ENCODE measurements at places on chromosomes 16 and 17. TPM values are rescaled to one million over a fixed set of nuclear protein-coding genes. Genes with fewer than 3 reads are reported as not detected.

Gene RPGRIP1L
- 6.5 TPM for polyA plus RNA-seq

Gene KRT34
- 0.08 TPM for polyA plus RNA-seq

Gene LGALS9B
- polyA plus RNA-seq, result not detected

Gene SOX15
- 1.3 TPM for polyA plus RNA-seq

Gene STRADA
- polyA plus RNA-seq, result 37.3 TPM

Gene NF1
- polyA plus RNA-seq, result 19.6 TPM

Gene HSD17B1
- polyA plus RNA-seq, result 1.3 TPM

Gene ABI3
- 2.8 TPM for polyA plus RNA-seq

Gene PIK3R6
- polyA plus RNA-seq, result 0.03 TPM

Gene PDIA2
- 1.7 TPM for polyA plus RNA-seq

Gene KRTAP4-9
- not detected for polyA plus RNA-seq

Gene ABCA5
- 2.0 TPM for polyA plus RNA-seq

Gene CSH1
- polyA plus RNA-seq, result not detected

Gene KRT24
- not detected for polyA plus RNA-seq

Gene SLFN11
- 0.02 TPM for polyA plus RNA-seq

Gene MYL11
- 0.23 TPM for polyA plus RNA-seq

Gene CCL23
- polyA plus RNA-seq, result not detected

Gene GNG13
- polyA plus RNA-seq, result not detected

Gene ACSM5
- not detected for polyA plus RNA-seq

Gene STH
- not detected for polyA plus RNA-seq

Gene CMTM1
- 3.1 TPM for polyA plus RNA-seq

Gene KRTAP4-5
- polyA plus RNA-seq, result not detected

Gene OTOA
- 0.02 TPM for polyA plus RNA-seq

Gene SLC16A13
- polyA plus RNA-seq, result 2.5 TPM

Gene TLCD2
- polyA plus RNA-seq, result 1.3 TPM

Gene SLC4A1
- not detected for polyA plus RNA-seq

Data from SK-N-SH (cell line).